Epithelial cell of umbilical artery (primary cell): ENCODE measurements at places on chromosomes 2 and 18. TPM values are rescaled to one million over a fixed set of nuclear protein-coding genes. Genes with fewer than 3 reads are reported as not detected.

Gene STPG4
- under 0.01 TPM in 1 of 2 replicates, not detected in the other for total RNA-seq

Gene TUBA3E
- not detected in 2 replicates for total RNA-seq

Gene FZD7
- 0.46 and 0.65 TPM in 2 replicates for total RNA-seq

Gene PRKD3
- 60.0 and 75.0 TPM in 2 replicates for total RNA-seq

Gene ADCY3
- 13.6 and 18.4 TPM in 2 replicates for total RNA-seq

Gene SCN3A
- under 0.01 TPM in 2 replicates for total RNA-seq

Gene CYTIP
- not detected in 2 replicates for total RNA-seq

Gene TDRD15
- total RNA-seq, result under 0.01 TPM in 1 of 2 replicates, not detected in the other

Gene MRO
- total RNA-seq, result not detected in 2 replicates

Gene SPC25
- total RNA-seq, result 9.4 and 12.5 TPM in 2 replicates

Gene RNF103
- total RNA-seq, result 15.3 and 23.3 TPM in 2 replicates

Gene ST8SIA3
- not detected in 2 replicates for total RNA-seq

Gene GRP
- total RNA-seq, result not detected in 2 replicates

Gene FNDC4
- 19.5 and 36.1 TPM in 2 replicates for total RNA-seq

Gene ABCB11
- 0.65 and 1.1 TPM in 2 replicates for total RNA-seq

Gene SCYGR4
- not detected in 2 replicates for total RNA-seq

Gene MFSD2B
- under 0.01 and 0.61 TPM in 2 replicates for total RNA-seq

Gene OSR1
- under 0.01 TPM in 1 of 2 replicates, not detected in the other for total RNA-seq

Gene SCG2
- total RNA-seq, result 0.15 TPM in 1 of 2 replicates, not detected in the other

Gene DSEL
- 6.2 and 7.1 TPM in 2 replicates for total RNA-seq

Gene BCL11A
- total RNA-seq, result under 0.01 TPM in 2 replicates

Gene SULT1C4
- total RNA-seq, result 12.9 and 27.0 TPM in 2 replicates
